ENCODE measurements at places on chromosomes 7 and 10.

GRCh38 chr10:85315657-85316056, 987.3 kb downstream of the CCSER2 start:
- DNase-seq: no peak

GRCh38 chr7:71290452-71290851, 158.5 kb downstream of the GALNT17 start:
- DNase-seq: no peak

- DNase-seq: no peak
These were observed 367.3 kb upstream of the ZWINT start for GRCh38 chr10:56728349-56728748.

- DNase-seq: peak; percentile 63
These were observed 12.3 kb downstream of the CFAP46 start for GRCh38 chr10:132929953-132930548.

DNA sequence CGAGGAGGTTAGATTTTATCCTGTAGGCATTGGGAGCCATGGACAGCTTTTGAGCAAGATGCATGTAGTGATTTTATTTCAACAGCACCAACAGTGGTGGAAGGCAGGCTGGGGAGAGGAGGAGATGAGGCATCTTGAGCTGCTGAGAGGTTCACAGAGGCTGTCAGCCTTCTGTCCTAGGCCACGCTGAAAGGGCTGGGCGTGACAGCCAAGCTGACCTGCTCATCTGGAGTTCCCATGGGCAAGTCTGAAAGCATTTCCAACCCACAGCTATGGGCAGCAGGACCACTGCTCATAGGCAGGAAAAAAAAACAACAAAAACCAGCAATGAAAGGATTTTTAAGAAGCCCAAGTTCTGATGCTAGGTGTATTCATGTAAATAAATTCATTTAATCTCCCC, 7.7 kb downstream of the NEURL1 start:
- DNase-seq: no peak

- DNase-seq: no peak
These were observed 64.6 kb upstream of the KCNMA1 start for GRCh38 chr10:77702166-77702565.

- DNase-seq: peak; percentile 97
These were observed 43.6 kb upstream of the KLF6 start for GRCh38 chr10:3828404-3829155.

GRCh38 chr7:116552602-116553001, 27.8 kb downstream of the CAV1 start:
- no peak for DNase-seq

DNA sequence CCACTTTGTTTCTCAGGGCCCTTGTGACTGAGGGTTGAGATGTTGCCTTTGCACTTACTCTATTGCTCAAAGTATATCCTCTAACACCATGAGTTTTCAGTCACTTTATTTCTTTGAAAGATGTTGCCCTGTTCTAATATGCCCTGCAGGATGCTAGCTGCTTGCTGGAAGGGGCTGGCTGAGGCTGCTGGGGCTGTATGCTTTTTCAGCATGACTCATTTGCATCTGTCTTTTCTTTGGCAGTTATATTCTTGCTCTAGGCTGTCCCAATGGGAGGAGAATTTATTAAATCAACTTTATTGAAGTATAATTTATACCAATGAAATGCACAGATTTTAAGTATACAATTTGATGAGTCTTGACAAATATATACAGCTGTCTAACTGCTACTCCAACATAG, 157.7 kb downstream of the PLPP4 start:
- no peak for DNase-seq

DNA sequence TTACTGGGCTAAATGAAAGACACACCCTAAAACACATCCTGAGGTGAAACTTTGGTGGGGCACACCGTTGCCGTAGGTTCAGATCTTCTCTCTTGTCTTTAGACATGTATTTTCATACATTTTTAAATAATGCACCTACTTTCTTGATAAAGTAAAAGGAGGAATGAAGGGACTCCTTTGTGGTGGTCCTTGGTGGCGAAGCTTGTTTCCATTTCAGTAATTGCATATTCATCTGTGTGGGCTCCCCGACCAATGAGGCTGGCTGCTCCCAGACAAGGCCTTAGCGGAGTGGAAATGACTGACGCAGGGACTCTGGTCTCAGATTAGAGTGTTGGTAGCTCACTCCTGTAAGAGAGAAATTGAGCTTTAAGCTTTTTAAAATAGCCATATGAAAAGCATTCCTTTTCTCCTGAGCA, 815 bp downstream of the CCSER2 start:
- DNase-seq: peak; percentile 67

GRCh38 chr10:17527514-17528146, 73.2 kb upstream of the ST8SIA6 start:
- DNase-seq: no peak

DNA sequence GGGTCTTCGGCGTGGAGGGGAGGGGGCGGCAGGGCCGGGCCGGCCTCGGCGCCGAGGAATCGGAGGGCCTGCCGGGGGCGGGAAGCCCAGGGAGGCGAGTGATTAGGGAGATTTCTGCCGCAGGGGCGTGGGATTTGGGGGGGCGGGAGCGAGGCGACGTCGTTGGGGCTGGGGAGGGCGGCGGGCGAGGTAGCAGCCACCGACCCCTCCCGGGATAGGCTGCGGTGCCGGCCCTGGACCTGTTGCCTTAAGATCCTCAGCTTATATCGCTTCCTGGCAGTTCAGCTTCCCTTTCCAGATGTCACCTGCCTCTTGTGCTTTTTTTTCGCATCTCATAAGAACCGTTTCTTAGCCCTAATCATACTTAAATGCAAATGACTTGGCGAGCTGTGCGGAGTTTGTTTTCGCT, 655 bp downstream of the LMTK2 start:
- peak; percentile 17 for DNase-seq

GRCh38 chr7:51778121-51778520, 461.5 kb upstream of the COBL start:
- DNase-seq: no peak

DNA sequence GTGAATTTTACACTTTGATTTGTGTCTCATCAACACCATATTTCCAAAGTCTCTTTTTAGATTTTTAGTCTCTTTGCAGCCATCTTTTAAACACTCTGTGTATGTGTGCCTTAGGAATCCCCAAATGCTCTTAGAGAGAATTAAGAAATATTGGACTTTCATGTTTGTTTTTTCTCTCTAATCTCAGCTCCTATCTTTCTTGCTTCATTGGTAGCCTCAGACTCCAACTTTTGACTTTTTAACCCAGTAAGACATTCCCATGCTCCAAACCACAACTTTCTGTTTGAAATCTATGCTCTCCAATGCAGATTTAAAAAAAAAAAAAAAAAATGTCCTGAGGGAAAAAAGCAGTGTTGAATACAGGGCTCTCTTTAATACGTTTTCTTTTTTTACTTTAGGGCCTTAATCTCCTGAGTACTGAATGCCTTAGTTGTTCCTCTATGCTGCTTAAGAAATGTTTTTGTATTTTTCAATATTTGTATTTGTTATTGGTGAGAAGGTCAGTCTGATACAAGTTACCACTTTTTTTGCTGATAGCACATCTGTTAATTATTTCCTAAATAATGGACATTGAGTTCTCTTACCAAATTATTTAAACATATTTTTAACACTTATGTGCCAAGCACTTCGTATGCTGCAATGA, 489.9 kb downstream of the NXPH1 start:
- DNase-seq: no peak

GRCh38 chr7:32116436-32116835, 46.2 kb upstream of the PDE1C start:
- DNase-seq: no peak

GRCh38 chr10:97498841-97499560, at the start of gene UBTD1:
TSS of gene UBTD1 (plus strand) at chr10:97498924. CDS start at chr10:97499204, 280 bp downstream.
- peak; percentile 20 for DNase-seq

GRCh38 chr10:98244586-98244985, 23.4 kb downstream of the LOXL4 start:
- DNase-seq: no peak

DNA sequence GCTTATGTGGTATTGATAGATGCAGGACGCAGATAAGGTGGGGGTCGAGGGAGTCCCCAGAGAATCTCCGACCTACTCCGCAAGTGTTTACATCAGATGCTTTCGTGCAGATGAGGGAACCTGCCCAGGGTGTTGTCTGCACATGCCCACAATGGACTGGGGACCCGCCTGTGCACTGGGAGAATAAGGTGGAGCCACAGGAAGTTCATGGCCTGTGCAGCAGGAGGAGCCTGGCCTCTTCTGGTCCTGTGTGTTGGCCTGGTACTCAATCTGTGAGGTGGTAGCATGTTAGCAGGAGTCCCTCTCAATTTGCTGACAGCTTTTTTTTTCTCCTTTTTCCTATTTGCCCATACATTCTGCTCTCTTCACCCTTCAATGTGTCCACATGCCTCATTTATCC, 54.1 kb upstream of the AKR1C1 start:
- no peak for DNase-seq

- DNase-seq: no peak
These were observed 19.8 kb downstream of the KBTBD2 start for GRCh38 chr7:32871624-32872371.

- no peak for DNase-seq
These were observed 59.1 kb upstream of the PPP2R2D start for GRCh38 chr10:131841661-131842139.

- peak; percentile 31 for DNase-seq
These were observed 185.2 kb downstream of the AVL9 start for GRCh38 chr7:32680259-32681173.

GRCh38 chr7:99562832-99563231, 4.4 kb downstream of the ZNF655 start:
- peak; percentile 83 for DNase-seq

GRCh38 chr10:90983914-90984549, 63.1 kb upstream of the ANKRD1 start:
- DNase-seq: no peak

DNA sequence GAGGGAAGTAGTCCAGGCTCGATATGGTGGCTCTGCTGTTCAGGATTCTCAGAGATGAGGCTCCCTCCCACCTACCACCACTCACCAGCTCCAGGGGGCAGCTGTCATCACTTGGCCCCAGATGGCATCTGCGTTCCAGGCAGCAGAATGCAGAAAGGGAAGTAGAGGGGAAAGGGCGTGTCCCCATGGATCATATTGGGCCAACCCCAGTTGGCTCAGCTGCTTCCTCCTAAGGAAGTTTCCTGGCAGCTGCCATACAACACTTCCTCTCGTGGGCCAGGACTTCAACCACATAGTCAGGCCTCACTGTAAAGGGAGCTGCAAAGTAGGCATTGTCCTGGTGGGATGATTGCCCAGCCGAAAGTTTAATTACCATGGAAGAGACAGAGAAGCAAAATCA, 1.6 kb upstream of the TEX36 start:
- DNase-seq: no peak

DNA sequence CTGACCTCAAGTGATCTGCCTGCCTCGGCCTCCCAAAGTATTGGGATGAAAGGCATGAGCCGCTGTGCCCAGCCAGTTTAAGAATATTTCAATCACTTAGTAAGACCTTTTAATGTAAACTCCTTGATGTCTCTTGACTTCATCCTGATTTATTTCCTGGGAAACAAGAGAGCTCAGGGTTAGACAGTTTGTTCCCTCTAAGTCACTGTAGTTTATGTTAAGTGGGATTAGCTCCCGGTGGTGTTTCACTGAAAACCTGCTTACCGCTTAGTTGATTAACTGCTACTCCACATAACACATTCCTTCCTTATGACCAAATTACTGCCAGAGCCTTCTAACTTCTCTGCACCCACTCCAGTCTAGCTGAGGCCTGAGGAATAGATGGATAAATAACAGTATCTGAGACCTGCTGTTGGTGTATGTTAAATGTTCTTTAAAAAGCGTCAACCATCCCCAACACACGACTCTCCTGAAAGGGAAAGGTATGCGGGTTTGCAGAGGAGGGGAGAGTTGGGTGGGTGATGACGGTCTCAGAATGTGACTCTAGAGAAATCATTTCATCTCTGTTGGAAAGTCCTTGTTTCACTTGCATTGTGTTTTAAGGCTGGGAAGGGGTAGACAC, 48.7 kb downstream of the CREB3L2 start:
- no peak for DNase-seq

- peak; percentile 3 for DNase-seq
These were observed 553.5 kb upstream of the C7orf33 start for GRCh38 chr7:148037044-148037443.

DNA sequence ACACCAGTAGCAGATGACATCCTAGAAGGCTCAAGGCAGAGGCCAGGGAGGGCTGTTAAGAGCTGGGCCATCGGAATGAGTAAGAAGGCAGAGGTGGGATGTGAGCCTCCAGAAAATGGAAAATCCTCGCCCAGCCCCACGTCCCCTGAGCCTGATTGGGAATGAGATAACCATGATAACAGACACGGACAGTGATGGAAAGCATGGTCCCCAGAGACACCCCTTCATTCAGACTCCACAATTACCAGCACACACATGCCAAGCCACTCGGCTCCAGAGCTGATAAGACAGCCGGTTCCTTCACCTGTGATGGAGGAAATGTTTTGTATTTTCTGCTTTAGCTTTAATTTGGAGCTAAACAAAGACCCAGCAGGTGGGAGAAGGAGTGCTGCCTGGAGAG, 106.0 kb downstream of the GRID1 start:
- no peak for DNase-seq

DNA sequence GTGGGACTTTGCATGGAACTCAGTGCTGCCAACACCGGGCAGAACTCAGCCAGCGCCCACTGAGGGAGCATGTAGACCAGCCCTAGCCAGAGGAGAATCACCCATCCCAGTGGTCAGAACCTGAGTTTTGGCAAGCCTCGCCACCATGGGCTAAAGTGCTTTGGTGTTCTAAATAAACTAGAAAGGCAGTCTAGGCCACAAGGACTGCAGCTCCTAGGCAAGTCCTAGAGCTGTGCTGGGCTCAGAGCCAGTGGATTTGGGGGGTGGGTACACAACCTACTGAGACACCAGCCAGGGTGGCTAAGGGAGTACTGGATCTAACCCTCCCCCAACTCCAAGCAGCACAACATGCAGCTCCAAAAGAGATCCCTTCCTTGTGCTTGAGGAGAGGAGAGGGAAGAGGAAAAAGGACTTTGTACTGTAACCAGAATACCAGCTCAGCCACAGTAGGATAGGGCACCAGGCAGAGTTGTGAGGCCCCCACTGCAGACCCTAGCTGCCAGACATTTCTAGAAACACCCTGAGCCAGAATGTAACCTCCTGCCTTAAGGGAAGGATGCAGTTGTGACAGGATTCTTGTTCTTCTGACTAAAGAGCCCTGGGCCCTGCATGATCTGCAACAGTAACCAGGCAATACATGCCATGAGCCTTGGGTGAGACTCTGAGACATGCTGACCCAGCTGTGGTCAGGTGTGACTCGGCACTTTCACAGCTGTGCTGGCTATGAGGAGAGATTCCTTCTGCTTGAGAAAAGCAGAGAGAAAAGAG, 24.4 kb downstream of the GSDME start:
- DNase-seq: peak; percentile 3

DNA sequence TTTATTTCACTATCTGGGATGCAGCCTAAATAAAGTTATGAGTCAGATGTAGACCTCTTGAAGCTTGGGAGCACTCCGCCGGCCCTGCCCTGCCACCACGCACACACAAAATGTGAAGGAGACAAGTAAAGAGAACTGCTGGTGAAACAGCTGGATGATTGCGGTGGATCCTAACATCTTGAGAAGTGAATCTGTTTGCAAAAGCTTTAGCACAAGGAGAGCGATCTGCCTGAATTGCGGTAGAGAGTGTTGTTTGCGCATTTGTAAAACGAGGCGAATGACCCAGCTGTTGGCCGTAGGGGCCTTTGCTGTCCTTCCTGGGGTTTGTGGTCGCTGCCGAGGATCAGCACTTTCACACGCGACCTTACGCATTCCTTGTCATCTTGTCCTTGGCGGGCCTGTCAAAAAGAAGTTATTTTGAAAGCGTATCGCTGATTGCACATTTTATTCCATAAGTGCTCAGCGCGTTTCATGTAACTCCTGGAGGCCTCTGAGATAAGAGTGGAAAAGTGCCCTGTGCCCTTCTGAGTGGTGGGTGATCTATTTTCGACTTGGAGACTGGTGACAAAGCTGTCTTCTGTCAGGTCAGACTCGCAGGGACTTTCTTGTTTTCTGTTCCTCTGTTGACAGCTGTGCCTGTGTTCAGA, 40.8 kb downstream of the RBM20 start:
- DNase-seq: no peak
